HS-5 (cell line): ENCODE measurements at places on chromosomes 2 and 18.

- DNase-seq, result no peak
Observed at GRCh38 chr2:38504169-38504568, 98.6 kb downstream of the HNRNPLL start.

DNA sequence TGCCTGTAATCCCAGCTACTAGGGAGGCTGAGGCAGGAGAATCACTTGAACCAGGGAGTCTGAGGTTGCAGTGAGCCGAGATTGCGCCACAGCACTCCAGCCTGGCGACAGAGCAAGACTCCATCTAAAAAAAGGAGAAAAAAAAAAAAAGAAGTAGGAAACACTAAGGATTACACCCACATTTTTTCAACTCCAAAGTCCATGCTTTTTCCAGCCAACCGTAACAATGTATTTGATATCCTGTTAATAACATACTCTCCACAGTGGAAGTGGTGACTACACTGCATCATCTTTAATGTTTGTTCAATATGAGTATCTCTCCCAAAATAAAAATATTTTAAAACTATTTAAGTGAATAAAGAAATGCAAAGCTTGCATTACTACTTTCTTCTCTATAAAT, 481.6 kb upstream of the ACVR2A start:
- no peak for DNase-seq

GRCh38 chr2:67456428-67456827, 59.3 kb downstream of the ETAA1 start:
- DNase-seq, result no peak

DNA sequence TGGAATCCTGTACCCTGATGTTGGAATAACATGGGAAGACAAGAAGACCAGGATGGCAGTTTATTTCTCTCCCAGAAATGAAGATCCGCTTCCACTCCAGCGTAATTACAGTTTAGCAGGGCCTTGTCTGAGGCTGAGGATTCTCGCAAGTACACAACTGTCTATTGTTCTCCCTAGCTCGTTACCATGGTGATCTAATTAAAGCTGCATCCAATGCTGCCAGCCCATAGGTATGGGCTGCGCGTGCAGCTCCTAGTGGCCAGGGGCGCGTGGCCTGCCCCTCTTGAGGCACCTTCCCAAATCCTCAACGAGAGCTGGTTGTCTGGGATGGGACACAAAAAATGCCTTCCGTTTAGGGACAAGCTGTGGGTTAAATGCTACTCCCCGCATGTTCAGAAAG, 344.9 kb downstream of the CYRIA start:
- DNase-seq, result no peak
